ENCODE measurements at places on chromosomes 7 and 10.

DNA sequence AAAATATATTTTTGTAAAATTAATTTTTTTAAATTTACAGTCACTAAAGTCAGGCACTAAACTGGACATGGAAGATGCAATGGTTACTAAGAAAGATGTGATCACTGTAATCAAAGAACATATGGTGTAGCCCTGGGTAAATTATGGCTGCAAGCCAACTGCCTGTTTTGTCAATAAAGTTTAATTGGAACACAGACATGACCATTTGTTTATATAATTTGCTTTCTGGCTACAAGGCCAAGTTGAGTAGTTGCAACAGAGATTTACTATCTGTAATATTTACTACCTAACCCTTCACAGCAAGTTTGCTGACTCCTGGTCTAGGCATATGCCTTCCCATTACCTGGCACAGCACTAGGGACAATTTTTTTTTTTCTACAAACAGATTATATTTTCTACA, 448.9 kb downstream of the ADRA2A start:
- no peak for DNase-seq

GRCh38 chr10:117448802-117449201, 73.6 kb upstream of the PDZD8 start:
- DNase-seq, result no peak

GRCh38 chr7:38629651-38630510, 1.3 kb downstream of the AMPH start:
- DNase-seq, result no peak

DNA sequence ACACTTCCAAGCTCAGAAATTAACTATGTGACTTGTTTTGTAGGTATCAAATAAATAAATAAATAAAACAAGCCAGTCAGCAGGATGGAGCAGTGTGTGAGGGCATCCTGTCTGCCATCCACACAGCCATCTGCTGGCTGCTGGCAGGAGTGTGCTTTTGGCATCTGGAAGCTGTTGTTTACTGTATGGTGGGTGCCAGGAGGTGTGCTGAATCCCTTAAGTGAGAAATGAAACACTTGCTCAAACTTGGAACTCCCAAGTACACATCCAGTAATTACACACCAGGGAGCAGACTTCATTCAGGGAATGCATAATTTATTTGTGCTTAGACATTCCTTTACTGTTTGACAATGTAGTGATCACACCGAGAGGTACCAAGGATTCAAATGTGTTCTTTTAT, 16.9 kb upstream of the TAX1BP1 start:
- no peak for DNase-seq

GRCh38 chr10:59283456-59284091, 78.8 kb downstream of the FAM13C start:
- DNase-seq, result no peak

DNA sequence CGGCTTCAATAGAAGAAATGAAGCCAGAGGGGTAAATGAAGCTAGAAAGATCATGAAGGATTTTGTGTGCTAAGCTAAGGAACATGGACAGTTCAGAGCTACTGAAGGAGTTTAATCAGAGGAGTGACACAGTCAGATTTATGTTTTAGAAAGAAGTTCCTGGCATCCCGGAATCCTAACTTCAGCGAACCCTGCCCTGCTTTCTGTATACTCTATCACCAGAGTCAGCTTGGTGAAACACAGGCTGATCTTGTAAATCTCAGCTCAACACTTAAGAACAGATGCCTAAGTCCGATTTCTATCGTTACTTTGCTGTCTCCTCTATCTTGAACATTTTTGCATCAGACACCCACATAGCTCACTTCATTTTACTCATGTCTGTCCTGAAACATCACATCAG, 9.1 kb downstream of the AHR start:
- DNase-seq, result no peak

DNA sequence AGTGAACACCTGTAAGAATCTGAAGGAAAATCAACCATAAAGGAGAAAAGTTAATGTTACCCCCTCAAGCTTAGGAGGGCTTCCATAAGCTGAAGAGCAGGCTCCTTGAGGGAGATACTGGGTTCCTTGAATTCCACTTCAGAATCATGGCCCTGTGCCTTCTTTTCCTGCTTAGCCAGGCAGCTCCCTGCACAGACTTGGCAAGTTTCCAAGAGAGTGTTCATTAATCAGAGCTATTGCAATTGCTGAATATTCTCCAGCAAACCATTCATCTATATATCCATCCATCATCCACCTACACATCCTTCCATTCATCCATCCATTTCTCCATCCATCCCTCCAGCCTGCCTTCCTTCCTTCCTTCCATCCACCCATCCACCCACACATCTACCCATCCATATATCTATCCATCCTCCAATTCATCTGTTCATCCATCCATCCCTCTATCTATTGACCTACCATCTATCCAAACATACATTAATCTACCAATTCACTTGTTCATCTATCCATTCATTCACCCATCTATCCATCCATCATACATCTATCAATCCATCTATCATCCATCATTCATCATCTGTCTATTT, 574.4 kb downstream of the PTPRN2 start:
- DNase-seq, result no peak

DNA sequence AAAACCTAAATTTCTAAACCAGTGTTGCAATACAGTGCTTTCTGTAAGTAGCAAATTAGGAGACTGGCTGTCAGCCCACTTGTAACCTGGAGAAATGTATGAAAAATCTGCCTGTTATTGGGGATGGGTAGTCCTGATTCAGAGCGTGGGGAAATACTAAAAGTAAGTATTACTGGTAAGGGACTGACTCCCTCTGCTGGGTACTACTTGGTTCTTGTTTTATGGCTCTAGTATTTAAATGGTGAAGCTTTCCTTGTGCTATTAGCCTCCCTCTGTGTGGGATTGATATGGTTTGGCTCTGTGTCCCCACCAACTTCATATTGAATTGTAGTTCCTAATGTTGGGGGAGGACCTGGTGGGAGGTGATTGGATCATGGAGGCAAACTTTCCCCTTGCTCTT, 886.1 kb downstream of the SORCS1 start:
- DNase-seq, result no peak

DNA sequence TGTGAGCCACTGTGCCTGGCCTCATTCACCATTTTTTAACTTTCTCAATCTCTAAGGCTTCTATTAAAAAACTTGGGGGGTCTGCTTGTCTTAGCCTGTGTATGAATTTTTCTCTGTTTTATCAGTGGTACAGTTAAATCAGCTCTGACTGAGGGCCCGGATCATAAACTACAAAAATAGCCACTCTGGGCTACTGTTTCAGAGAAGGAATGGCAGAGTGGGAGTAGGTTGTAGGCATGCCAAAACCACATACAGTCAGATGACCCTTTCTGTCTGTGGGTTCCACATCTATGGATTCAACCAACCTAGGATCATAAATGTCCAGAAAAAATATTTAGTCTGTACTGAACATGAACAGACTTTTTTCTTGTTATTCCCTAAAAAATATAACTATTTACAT, 21.3 kb downstream of the TBC1D12 start:
- DNase-seq, result no peak

- DNase-seq, result no peak
Measured at GRCh38 chr10:27745732-27746396, at the start of gene MKX. Gene MKX, minus strand, starts transcription at chr10:27745819. Its CDS starts 2,404 bp downstream, at chr10:27743415.

GRCh38 chr10:132232023-132232951, 45.5 kb downstream of the DPYSL4 start:
- DNase-seq, result no peak

DNA sequence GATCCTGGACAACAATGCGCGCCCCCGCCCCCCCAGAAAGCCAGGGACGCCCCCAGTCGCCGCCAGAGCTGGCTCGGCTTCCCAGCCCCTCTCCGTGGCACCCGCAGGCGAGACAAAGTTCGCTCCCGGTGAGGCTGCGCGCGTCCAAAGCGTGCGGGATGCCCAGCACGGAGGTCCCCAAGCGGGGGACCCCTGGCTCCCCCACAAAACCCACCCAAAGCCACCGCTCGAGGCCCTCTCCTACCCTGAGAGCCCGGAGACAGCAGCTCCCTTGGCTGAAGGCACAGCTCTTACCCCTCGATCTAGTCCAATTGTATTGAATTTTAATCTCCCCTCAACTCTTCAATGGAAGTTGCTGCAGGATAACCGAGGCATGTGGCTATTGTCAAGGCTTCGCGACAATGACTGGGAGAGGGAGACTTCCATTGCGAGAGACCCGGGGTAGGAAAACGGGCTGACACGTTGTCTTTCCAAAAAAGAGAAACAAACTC, 305.3 kb downstream of the PRPF18 start:
- DNase-seq, result no peak

- DNase-seq, result no peak
Measured at GRCh38 chr7:43769281-43769680, 10.8 kb downstream of the BLVRA start.
